ENCODE measurements at places on chromosomes 1 and 21.

- no peak for DNase-seq
Observed at GRCh38 chr1:48227165-48228013, 4.9 kb downstream of the SLC5A9 start.

GRCh38 chr1:247441606-247442005, 16.3 kb downstream of the OR2B11 start:
- no peak for DNase-seq

DNA sequence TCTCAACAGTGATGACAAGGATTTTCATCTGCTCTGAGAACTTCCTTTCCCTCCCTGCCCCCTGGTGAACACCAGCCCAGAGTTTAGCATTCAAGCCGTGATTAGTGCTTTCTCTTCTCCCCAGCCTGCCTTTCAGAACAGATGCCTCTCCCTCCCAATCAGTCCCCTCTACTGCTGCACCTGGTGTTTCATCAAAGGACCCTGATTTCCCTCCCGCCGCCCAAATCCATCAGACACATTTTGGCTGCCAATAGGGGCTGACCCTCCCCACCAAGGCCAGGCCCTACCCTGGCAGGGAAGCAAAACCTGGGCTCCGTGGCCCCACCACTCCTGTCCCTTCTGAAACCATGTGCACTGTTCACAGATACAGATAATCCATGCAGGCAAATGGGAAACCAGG, 34.0 kb upstream of the KLHDC7A start:
- no peak for DNase-seq

GRCh38 chr1:246035060-246035541, 472.0 kb downstream of the SMYD3 start:
- no peak for DNase-seq

GRCh38 chr1:109527846-109528695, 11.6 kb upstream of the GPR61 start:
- no peak for DNase-seq

DNA sequence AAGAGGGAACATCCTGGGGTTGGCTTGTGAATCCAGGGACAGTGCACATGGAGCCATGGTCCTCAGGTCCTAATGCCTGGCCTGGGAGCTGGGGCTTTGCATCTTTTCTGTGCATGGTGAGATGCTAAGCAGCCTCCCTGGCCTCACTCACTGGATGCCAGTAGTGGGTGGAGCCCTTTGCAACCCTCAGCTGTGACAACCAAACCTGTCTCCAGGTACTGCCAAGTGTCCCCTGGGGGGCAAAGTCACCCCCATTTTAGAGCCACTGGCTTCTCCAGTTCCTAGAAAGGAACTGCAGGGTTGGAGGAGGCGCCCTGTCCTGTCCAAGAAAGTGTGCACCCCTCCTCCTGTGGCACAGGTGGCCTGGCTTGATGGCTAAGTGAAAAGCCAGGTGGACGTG, 44.6 kb upstream of the GRIK3 start:
- no peak for DNase-seq

GRCh38 chr21:28234326-28234725, 758.4 kb downstream of the LTN1 start:
- DNase-seq = no peak

GRCh38 chr1:204829133-204829825, 41.4 kb upstream of the NFASC start:
- no peak for DNase-seq

Measured in NCI-H2081 treated with DMSO at 0.1 percent for 48 hours (cell line).